ENCODE measurements at places on chromosomes 7 and 10.
A peak's percentile ranks its signal among the peaks of the same experiment; 100 is the strongest.

GRCh38 chr10:122221958-122222357 is 49.1 kb upstream of the BTBD16 start:
- DNase-seq, result no peak

GRCh38 chr7:26899519-26899918 is 35.1 kb upstream of the SKAP2 start:
- DNase-seq, result no peak

GRCh38 chr7:20786421-20786778 is 286 bp downstream of the SP8 start:
- no peak for DNase-seq

DNA sequence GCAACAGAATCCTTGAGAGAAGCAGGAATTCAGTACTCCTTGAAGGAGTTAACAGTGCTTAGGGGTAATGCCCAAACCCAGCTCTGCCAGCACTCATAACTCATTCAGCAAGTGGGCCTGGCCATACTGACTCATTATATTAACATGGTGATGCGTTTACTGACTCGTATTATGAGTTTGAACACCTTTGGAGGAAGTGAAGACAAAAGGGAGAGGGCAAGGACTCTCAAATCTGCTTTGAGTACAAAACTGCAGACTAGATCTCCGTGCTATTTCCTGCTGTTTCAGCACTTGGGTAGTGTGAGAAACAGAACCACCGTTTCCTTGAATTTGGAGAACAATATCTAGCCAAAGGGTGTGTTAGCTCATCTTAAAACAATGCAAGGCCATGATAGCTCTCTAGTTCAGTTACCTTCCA is 30.8 kb downstream of the SLC16A9 start:
- DNase-seq, result peak; percentile 10

- no peak for DNase-seq
Observed at GRCh38 chr10:110348336-110348735, 43.6 kb upstream of the SMNDC1 start.

GRCh38 chr7:15284396-15284795 is 277.4 kb downstream of the AGMO start:
- no peak for DNase-seq

Measured in activated T-cell treated with anti-CD3 and anti-CD28 coated beads, Interleukin-2, amount 50 U/mL, for 72 hours (primary cell).